Progenitor cell of endocrine pancreas (in vitro differentiated cells): ENCODE measurements at places on chromosomes 13 and 19. TPM values are rescaled to one million over a fixed set of nuclear protein-coding genes. Genes with fewer than 3 reads are reported as not detected.

DAND5 gene
- not detected in 2 replicates for total RNA-seq

OR7C1 gene
- total RNA-seq: not detected in 2 replicates

SGCG gene
- not detected in 2 replicates for total RNA-seq

CBARP gene
- 12.4 and 13.0 TPM in 2 replicates for total RNA-seq

CGB8 gene
- not detected in 2 replicates for total RNA-seq

COL5A3 gene
- 0.05 TPM in 1 of 2 replicates, not detected in the other for total RNA-seq

LYL1 gene
- total RNA-seq: 0.47 and 0.50 TPM in 2 replicates

C1QTNF9B gene
- not detected in 2 replicates for total RNA-seq

GRIK5 gene
- total RNA-seq: 10.7 and 11.6 TPM in 2 replicates

SYNGR4 gene
- total RNA-seq: not detected in 2 replicates

SULT2A1 gene
- not detected in 2 replicates for total RNA-seq

IL12RB1 gene
- total RNA-seq: not detected in 2 replicates

GSX1 gene
- not detected in 2 replicates for total RNA-seq

LGI4 gene
- 0.20 TPM in 1 of 2 replicates, not detected in the other for total RNA-seq

WDR62 gene
- 9.2 and 10.6 TPM in 2 replicates for total RNA-seq

PSG7 gene
- total RNA-seq: not detected in 2 replicates

IL4I1 gene
- total RNA-seq: 0.24 and 0.40 TPM in 2 replicates

TMEM238 gene
- total RNA-seq: 5.0 and 5.6 TPM in 2 replicates

CD209 gene
- not detected in 2 replicates for total RNA-seq

ZNF415 gene
- total RNA-seq: 13.6 and 18.1 TPM in 2 replicates

ZNF83 gene
- total RNA-seq: 72.1 and 79.7 TPM in 2 replicates

KIR2DL3 gene
- not detected in 2 replicates for total RNA-seq

RXFP2 gene
- total RNA-seq: not detected in 2 replicates
